ENCODE measurements at places on chromosomes 1 and 21. TPM values are rescaled to one million over a fixed set of nuclear protein-coding genes. Genes with fewer than 3 reads are reported as not detected.

DNA sequence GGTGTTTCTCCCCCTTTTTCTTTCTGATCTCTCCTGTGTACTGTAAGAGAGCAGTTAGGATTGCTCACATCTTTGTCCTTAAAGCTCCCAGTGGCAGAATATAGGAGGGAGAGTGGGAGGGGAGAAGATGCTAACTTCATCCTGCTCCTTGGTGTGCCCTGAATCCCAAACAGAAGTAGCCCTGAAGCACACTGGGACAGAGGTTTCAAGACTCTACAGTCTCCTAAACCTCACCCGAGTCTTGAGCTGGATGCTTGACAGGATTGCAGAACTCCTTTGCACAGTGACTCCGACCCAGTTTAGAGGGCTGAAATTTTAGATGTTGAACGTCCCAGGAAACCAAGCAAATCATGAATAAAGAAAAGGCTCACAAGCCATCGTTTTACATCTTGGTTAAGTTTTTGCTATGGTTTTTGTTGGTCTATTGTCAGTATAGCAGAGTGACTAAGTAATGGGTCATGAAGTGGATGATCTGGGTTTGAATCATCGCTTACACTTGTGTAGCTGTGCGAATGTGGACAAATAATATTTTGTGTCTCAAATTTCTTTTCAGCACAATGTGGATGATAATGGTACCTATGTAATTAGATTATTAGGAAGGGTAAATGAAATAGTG lies 37.5 kb downstream of the XCL2 start:
- no peak for ATAC-seq

DNA sequence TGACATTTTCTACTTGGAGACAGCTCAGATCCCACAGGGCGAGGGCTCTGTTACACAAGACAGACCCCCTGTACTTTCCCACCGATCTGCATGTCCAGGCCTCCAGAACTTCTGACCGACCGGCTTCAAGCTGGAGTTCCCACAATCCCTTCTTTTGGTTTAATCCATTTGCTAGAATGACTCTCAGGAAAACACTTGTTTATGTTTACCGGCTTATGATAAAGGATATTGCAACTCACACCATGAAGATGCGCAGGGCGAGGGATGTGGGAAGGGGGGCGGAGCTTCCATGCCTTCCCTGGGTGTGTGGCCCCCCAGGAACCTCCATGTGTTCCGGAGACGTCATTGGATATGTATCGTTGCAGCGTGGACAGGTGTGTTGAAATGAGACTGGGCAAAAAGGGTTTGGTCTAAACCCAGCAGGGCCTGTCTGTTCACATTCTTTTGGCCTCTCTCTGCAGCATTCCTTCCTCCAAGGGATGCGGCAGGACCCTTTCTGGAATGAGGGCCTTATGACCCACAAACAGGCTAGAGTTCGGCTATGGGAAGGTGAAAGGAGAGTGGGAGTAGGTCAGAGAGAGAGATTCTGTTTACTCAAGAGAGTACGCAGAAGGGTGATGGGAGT lies 7.5 kb upstream of the IGSF5 start:
- ATAC-seq, result no peak

DNA sequence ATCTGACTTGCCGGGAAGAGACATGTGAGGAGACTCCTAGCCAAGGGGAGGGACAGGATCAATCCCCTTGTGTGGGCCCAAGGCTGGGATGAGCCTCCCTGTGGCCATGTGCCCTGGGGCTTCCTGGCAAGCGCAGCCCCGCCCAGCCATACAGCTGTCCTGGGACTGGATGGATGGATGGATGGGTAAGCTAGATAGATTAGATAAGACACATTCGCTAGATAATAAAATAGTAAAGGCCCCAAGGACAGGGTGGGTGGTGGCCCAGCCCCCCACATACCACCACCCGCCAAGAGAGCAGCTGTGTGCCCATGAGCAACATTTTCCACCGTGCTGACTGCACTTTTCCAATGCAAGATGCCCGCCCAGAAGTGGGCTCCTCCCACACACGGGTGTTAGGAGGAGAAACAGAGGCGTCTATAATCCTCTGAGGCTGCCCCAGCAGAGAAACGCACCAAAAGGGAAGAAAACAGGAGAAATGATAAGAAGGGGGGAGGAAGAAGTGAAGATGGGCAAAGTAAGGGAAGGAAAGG lies 25.1 kb downstream of the ZBTB17 start:
- ATAC-seq, result no peak

DNA sequence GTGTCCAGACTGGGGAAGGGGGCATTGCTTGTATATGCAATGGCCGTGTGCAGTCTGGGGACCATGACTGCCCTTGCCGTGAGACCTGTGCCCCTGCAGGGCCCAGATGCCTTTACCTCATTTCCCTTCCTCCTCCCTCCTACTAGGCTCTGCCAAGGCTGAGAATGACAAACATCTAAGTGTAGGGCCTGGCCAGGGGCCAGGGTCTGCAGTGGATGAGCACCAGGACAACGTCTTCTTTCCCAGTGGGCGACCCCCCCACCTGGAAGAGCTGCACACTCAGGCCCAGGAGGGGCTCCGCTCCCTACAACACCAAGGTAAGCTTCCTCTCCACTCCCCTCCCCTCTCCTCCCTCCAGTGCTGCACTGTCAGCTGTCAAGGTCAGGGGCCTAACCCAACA lies 49.5 kb downstream of the YARS1 start:
- ATAC-seq, result no peak

DNA sequence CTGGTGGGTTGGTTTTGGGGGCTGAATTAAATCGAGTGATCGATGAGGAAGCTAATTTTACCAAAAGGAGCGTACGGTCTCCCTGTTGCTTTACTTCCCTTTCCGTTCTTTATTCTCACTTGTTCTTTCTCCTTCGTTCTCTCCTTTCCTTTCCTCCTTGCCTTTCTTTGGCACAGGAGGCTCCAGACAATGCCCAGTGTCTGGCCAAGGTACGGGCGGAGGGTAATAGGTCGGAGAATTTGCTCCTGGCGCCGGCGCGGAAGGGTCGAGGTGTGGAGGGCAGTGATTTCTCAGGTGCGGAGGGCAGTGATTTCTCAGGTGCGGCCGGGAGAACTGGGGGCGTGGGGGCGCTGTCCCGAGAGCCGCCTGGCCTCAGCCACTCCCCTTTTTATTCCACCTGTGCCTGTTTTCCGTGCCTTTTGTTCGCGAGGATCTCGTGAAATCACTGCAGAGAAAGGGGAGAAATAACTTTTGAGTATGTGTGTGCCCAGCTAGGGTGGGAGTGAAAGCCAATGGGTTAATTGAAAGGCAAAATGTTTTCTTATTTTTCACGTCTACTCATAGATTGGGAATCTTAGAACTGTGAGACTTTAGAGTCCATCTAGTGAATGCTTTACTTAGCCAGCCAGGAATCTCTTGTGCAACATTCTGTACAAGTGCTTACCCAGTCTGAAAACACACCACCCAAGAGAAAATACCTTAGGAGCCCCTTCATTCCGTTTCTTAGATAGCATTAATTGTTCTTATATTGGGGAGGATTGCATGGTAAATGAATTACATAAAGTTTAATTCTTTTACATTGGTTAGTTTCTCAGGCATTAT lies 1.3 kb downstream of the FNBP1L start:
- peak; percentile 25 for ATAC-seq

GRCh38 chr1:183774938-183775337 lies 30.0 kb upstream of the RGL1 start:
- no peak for ATAC-seq

The CDC42 gene
- total RNA-seq, result 174 TPM

Measured in motor neuron (in vitro differentiated cells).